Astrocyte (in vitro differentiated cells and primary cell): ENCODE measurements at places on chromosomes 12 and 14. TPM values are rescaled to one million over a fixed set of nuclear protein-coding genes. Genes with fewer than 3 reads are reported as not detected.

DNA sequence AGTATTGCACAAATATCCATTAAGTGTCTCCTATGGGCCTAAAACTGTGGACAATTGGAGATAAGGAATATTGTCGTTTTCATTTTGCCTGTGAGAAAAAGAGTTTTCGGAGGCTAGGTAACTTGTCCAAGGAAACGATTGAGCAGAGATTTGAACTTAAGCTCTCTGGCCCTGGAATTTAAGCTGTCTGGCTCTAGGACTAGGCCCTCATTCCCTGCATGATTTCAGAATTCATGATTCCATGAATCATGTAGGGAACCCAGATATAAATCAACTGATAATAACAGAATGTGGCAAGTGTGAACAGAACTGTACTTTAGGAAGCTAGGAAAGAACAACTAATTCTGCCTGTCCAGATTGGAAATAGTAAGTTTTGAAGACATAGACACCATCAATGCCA is 940.9 kb downstream of the DIO2 start:
- DNase-seq = no peak

DNA sequence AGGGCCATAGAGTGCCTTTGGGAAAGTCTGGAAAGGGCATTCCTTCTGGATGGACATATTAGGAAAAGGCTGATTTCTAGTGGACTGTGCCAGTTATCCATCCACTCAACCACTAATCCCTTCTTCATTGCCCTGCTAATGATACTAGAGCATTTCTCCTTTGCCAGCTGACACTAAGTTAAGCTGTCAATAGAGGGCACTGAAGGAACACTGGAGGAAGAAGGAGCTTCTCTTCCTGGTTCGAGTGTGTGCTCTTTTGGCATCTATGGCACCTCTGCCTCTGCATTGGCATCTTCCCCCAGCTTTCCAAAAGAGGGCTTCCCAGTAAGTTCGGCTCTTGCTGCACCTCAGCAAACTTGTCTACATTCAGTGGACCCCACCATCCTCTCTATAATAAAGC is 165.4 kb downstream of the DERA start:
- no peak for DNase-seq

DNA sequence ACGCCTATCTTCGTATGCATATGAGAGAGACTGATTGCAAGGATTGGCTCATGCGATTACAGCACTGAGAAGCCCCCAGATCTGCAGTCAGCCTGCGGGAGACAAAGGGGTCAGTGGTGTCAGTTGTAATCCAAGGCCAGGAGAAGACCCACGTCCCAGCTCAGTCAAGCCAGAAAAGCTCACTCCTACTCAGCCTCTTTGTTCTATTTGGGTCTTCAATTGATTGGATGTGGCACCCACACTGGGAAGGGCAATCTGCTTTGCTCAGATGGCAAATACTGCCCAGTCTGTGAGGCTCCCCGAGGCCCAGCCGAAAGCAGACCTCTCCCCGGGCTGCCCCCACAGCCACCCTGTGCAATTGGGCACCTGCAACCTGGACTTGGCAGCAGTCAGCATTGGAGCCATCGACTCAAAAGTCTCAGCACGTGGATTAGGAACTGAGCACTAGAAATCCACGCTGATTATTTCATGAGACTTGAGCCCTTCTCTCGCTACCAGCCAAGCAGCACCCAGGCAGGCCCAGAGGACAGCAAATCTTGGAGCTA is 39.6 kb upstream of the TMEM179 start:
- no peak for DNase-seq

DNA sequence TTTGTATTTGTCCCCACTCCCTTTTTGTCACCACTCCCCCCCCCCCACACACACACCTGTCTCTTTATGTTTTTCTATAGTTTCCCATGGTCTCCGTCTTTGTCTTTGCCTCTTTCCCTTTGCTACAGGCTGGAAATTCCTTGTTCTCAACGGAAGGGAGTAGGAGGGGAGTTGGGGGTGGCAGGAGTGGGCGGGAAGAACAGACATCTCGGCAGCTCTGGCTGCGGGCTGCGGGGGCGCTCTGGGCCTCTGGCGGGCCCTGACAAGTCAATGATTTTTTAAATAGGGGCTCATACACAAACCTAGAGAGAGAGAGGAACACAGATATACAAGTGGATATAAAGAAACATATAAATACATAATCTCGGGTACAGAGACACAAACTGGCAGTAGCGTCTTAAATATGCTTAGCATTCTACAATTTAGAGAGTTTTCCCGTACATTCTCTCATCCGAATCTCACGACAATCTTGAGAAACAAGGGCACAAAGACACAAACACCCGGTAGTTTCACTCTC is 2.4 kb upstream of the NAB2 start:
- DNase-seq = peak; percentile 62

GRCh38 chr12:129328235-129328634 is 475.0 kb downstream of the GLT1D1 start:
- DNase-seq = no peak

DNA sequence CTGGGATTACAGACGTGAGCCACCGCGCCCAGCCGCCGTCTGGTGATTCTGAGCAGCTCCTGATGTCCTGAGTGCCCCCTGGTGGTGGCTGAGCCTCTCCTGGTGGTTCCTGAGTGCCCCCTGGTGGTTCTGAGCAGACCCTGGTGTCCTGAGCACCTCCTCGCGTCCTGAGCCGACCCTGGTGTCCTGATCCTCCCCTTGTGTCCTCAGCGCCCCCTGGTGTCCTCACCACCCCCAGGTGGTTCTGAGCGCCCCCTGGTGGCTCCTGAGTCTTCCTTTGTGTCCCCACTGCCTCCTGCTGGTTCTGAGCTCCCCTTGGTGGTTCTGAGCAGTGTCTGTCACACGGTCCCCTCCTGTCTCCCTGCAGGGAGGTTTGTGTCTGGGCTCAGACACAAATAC is 1304.9 kb downstream of the TMEM121 start:
- DNase-seq = no peak

- DNase-seq = no peak
Measured at GRCh38 chr12:98369581-98369980, 145.8 kb upstream of the TMPO start.

DNA sequence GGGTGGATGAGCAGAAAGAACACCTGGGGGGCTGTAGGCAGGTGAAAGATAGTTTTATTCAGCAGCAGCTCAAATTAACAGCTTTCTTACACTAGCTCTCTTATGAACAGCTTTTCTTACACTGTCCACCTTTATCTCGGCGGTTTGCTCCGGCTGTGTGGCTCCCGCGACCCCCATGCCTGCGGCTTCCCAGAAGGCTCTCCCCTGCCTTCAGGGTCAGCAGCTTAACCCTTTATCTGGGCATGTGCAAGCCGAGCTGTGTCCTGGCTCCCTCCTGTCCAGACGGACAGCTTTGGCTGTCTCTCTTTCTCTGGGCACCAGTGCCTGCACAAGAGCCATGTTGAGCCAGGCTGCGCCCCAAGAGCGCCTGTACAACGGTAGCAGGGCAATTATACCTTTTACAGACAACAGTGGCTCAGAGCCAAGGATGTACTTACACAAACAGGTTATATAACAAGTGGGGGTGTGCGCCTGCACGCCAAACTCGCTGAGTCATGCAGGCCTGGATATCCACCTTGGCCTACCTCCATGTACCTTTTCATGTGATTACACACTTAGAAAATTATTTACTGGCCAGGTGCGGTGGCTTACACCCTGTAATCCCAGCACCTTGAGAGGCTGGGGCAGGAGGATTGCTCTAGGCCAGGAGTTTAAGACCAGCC is 28.5 kb upstream of the KLHL42 start:
- DNase-seq = no peak

GRCh38 chr14:89765346-89765745 is 189.2 kb downstream of the EFCAB11 start:
- DNase-seq = no peak

Gene GUCY2C
- 0.09 and 0.10 TPM in 2 replicates for total RNA-seq

DNA sequence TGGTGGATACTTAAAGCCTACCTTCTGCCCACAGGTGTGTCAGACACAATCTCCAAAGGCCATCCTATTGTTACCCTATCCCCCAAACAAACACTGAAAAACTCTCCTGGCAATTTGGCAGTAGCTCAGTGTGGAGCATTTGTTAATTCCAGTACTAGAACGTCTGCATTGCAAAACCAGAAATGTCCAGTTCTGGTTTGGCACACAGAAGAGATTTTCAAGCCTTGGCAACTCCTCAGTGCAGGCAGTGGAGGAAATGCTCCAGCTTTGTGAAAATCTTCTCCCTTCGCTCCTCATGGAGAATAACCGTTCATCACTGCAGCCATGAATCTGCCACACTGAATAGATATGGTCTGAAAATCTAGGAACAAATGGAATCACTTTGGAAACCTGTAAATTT is 5.3 kb upstream of the SOCS2 start:
- DNase-seq = peak; percentile 8

- no peak for DNase-seq
Measured at GRCh38 chr12:54593725-54594124, 5.3 kb upstream of the PPP1R1A start.

- DNase-seq = no peak
Measured at GRCh38 chr12:26699237-26699636, 133.8 kb downstream of the ITPR2 start.

- peak; percentile 7 for DNase-seq
Measured at GRCh38 chr14:91047174-91047753, 13.2 kb downstream of the RPS6KA5 start.

Gene POTEG
- not detected in 2 replicates for total RNA-seq

GRCh38 chr12:66119229-66119869 is 11.2 kb downstream of the LLPH start:
- DNase-seq = no peak

DNA sequence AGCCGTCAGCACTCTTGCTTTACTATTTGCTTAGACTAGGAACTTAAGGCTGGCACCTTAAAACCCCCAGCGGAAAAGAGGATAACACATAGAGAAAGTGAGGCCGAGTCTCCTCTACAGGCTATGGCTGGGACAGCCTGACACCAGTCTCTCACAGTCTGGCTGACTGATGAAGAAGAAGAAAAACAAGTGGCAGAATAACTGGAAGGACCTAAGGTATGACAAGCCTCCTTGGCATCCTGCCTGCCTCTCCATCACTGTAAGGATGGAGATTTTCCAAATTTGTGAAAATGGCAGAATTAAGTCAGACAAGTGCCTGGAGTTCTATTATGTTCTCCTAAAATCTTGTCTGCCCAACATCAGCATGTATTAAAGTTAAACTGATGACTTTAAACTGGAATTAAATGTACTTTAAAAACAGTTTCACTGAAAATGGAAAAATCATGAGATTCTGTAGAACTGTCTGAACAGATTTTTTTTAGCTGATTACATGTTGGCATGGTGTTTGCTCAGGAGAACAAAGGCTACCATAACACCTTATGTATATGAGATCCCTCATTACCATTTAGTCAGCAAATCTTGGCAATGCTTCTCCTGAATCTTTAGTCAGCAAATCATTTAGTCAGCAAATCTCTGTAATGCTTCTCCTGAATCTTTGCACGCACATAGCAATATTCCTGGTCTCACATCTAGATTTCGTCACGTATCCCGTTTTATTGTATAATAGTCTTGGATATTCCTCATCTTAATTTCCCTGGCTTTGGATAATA is 140.3 kb upstream of the AEBP2 start:
- peak; percentile 59 for DNase-seq

Gene ASB2
- total RNA-seq = 0.25 TPM in 1 of 2 replicates, not detected in the other

Gene HIP1R
- total RNA-seq = 21.3 and 22.2 TPM in 2 replicates

- DNase-seq = no peak
Measured at GRCh38 chr12:106767206-106767605, 7.3 kb upstream of the RIC8B start.

Gene GLIPR1L2
- total RNA-seq = 0.14 and 0.25 TPM in 2 replicates
